Natural killer cell treated with Interleukin-12 subunit alpha and Interleukin-12 subunit beta and Interleukin-15 and Interleukin-18, amount 100 ng/mL, for 72 hours (primary cell): ENCODE measurements at places on chromosomes 5 and 9.

DNA sequence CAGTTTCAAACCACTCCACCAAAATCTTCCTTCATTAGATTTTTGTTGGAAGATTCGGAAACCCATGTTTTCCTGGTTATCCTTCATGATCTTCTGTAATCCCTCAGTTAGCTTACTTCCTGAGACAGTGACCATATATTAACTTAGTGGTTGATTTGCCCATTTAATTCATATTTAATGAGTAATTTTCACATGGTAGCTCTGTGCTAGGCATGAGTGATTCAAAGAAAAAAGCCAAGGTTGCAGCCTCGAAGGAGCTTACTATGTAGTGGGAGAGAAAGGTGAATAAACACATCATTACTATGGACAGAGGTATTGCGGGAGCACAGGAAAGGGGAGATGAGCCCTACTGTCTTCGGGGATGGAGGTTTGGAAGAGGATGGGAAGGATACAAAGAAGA, 158.5 kb downstream of the TLE1 start:
- DNase-seq: no peak

DNA sequence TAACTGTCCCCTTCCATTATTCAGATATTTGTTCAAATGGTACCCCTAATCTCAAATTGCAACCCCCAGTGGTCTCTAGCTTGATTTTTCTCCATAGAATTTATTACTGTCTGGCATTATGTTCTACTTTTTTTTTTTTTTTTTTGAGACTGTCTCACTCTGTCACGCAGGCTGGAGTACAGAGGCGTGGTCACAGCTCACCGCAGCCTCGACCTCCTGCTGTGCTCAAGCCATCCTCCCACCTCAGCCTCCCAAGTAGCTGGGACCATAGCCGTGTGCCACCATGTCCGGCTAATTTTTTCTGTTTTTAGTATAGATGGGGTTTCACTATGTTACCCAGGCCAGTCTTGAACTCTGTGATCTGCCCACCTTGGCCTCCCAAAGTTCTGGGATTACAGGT, 2.0 kb upstream of the REEP5 start:
- no peak for DNase-seq

GRCh38 chr9:135522931-135523330, 1.7 kb downstream of the LCN1 start:
- no peak for DNase-seq

- no peak for DNase-seq
Observed at GRCh38 chr5:151947931-151948608, 23.4 kb upstream of the GLRA1 start.

DNA sequence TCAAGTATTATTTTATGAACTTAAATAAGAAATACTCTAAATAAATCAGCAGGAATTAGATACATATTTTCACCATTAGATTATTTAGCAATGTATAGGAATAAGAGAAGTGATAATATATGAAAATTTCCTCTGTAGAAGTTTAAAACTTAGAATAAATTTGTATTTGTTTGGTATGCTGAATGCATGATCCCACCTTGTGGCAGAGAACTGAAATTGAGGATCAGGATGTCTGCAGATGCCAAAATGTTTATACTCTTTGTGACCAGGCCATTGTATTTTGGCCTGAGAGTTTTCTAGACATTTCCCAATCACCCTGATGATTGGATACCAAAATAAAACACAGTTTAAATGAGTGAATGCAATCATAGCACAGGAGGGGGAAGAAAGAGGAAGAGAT, 6.3 kb downstream of the TYRP1 start:
- no peak for DNase-seq

- no peak for DNase-seq
Observed at GRCh38 chr5:9440517-9440916, 105.4 kb downstream of the SEMA5A start.

GRCh38 chr5:134328619-134329018, 38.4 kb downstream of the CDKL3 start:
- no peak for DNase-seq

GRCh38 chr9:129163753-129164152, 14.3 kb downstream of the IER5L start:
- no peak for DNase-seq

DNA sequence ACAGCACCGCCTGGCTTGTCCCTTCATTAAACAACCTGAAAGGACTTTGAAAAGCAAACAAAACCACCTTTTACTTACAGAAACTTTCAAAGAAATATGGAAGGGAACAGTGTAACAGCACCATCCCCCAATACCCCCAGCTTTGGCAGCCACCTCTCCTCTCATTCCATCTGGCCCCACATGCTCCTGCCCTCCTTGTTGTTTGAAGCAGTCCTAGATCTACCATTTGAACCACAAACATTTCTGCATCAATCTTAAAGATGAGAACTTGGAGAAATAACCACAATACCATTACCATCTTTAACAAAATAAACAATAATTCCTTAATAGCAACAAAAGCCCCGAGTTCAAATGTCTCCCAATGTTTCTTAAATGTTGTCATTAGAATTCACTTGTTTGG, 17.8 kb upstream of the COL15A1 start:
- no peak for DNase-seq

DNA sequence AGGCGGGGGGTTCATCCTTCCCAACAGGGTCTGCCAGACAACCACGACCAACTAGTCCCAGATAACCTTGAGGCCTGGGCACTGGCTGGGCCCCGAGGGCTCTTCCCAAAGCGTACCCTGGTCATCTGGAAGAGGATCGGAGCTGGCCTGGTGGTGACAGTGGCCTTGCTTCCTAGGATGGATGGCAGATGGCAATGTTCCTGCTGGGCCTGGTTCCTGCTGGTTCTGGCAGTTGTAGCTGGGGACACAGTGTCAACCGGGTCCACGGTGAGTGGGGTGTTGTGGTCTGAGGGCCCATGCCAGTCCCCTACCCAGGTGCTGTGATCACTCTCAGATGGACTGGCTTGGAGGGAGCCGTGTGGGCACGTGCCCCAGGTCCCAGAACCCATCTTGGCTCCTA, 2.0 kb downstream of the ADAMTSL2 start:
- no peak for DNase-seq

DNA sequence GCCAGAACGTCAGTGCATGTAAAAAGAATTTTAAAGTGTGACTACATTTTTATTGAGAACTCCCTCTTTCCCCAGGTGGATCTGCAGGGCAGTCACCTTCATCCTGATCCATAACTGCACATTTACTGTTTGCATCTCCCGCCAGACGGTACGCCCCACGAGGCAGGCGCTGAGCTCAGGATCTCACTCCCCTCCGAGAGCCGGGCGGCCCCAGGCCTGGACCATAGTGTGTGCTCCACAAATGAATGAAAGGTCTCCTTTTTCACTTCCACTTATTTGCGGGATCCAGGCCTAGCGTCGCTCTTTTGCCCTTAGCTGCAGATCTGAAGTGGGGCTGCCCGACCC, 378 bp downstream of the DROSHA start:
- no peak for DNase-seq

DNA sequence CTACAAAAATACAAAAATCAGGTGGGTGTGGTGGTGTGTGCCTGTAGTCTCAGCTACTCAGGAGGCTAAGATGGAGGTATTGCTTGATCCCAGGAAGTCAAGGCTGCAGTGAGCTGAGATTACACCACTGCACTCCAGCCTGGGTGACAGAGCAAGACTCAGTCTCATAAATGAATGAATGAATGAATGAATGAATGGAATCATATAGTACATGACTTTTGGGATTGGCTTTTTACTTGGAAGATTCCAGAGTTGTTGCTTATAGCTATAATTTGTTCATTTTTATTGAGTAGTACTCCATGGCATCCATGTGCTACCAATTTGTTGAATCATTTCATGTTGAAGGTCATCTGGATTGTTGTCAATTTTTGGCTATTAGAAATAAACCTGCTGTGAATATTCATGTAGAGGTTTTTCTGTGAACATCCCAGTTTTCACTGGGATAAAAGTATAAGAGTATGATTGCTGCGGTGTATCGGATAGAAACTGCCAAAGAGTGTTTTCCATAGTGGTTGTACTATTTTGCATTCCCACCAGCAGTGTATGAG, 19.9 kb downstream of the ERBIN start:
- no peak for DNase-seq

- DNase-seq: no peak
Observed at GRCh38 chr5:33631139-33631538, 190.4 kb downstream of the TARS1 start.
